ENCODE measurements at places on chromosomes 3 and 15.

DNA sequence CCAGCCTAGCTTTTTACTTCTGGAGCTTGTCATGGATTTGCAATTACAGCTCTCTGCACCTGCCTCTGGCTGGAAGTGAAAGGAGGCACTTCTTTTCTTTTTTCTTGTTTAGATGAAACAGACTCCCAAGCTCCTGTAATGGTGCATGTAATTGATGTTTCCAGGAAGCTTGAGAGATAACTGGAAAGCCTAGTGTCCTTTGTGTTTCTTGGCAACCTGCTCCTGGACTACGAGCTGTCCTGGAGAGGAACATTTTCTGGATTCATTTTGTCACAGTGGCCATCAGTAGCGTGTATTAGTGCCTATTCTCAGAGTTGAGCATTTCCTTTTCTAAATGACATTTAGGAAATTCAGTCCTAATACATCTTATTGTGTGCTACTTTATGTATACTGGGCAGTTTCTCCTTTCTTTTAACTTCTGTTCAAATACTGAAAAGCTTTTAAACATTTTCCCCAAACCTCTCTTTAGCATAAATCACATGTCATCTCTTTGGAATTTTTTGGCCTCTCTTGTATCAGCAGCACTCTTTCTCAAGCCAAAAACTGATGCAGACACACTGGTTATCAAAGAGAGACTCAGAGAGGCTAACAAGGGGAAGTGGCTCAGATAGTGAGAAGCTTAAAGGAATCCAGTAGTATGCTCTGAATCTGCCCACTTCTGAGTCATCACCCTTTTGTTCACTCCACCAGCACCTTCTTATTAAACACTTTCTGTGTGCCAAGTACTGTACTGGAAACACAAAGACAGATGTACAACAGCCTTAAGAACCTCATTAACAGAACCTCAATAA lies 62.6 kb upstream of the SLC2A2 start:
- no peak for DNase-seq

- DNase-seq, result no peak
Measured at GRCh38 chr3:126657901-126658300, 3.0 kb upstream of the TXNRD3 start.

- no peak for DNase-seq
Measured at GRCh38 chr3:188728371-188728896, 443.3 kb upstream of the TPRG1 start.

GRCh38 chr3:82467051-82467450 lies 705.6 kb upstream of the GBE1 start:
- no peak for DNase-seq

- no peak for DNase-seq
Measured at GRCh38 chr3:40240921-40241320, 68.6 kb upstream of the EIF1B start.

- DNase-seq, result no peak
Measured at GRCh38 chr3:148839805-148840204, 12.2 kb downstream of the CPB1 start.

GRCh38 chr3:191414286-191414685 lies 46.7 kb upstream of the PYDC2 start:
- DNase-seq, result no peak

DNA sequence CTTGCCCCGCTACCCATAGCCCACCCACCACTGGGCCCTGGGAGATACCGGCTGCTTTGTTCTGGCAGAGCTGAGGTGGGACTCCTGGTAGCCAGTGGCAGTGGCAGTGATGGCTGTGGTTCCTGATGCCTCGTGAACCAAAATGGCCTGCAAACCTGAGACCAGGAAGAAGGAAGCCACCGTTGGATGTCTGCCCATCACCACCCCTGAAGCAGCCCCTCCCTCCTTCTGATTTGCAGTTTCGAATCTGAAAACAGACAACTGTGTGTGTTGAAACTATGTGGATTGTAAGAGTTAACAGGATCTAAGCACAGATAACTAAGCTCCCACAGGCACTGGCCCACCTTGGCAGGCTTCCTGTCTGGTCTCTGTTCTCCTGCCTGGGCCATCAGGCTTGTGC lies 66.6 kb downstream of the NUP210 start:
- no peak for DNase-seq

- no peak for DNase-seq
Measured at GRCh38 chr3:70298385-70298784, 14.1 kb downstream of the MDFIC2 start.

DNA sequence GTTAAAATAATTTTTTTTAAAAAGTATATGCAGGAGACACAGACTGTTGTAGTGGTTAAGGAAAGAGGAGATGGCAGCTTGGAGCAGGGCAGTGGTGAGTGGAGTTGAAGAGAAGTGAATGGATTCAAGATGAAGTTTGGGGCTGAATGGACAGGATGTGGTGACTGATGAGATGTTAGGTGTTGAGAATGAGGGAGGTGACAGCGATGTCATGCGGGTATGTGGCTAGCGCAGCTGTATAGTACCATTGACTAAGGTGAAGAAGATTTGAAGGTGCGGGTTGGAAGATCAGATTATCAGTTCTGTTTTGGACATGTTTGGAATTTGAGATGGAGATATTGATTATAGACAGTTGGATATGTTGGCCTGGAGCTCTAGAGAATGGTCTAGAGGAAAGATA lies 20.1 kb downstream of the FBXO22 start:
- DNase-seq, result no peak

DNA sequence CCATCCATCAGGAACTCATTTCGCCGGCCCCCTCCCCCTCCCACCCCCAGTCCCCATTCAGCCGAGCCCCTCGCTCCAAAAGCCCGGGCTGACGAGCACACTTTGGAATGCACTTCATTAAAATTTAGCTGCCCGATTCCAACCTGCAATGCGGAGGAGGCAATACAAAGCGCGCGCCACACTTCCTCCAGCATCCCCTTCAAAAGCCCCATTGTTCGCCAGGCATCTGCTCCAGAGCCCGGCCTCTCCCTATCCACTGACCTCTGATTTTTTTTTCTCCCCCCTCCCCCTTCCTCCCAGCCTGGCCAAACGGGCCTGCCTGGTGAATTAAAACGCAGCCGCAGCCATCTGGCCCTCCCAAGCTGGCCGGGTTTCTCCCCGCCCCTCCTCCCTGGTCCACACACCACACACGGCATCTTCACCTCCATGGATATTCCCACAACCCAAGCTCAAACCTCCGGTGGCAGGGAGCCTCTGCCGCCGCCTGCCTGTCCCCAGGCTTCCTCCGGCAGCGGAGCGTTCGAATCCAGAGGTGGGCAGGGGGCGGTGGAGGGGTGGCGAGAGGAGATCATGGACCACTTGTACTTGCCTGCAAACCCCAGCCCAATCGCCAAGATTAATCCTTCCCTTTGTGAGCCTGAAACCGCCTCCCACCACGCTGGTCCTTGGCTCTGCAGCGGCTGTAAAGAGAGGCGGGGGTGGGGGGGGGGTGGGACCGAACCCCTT lies 441.3 kb downstream of the MAGI1 start:
- DNase-seq, result peak; percentile 95

GRCh38 chr3:188697127-188697526 lies 474.6 kb upstream of the TPRG1 start:
- no peak for DNase-seq

GRCh38 chr3:40258555-40258954 lies 51.0 kb upstream of the EIF1B start:
- DNase-seq, result no peak

- DNase-seq, result no peak
Measured at GRCh38 chr15:47688573-47689086, 28.7 kb upstream of the SEMA6D start.

DNA sequence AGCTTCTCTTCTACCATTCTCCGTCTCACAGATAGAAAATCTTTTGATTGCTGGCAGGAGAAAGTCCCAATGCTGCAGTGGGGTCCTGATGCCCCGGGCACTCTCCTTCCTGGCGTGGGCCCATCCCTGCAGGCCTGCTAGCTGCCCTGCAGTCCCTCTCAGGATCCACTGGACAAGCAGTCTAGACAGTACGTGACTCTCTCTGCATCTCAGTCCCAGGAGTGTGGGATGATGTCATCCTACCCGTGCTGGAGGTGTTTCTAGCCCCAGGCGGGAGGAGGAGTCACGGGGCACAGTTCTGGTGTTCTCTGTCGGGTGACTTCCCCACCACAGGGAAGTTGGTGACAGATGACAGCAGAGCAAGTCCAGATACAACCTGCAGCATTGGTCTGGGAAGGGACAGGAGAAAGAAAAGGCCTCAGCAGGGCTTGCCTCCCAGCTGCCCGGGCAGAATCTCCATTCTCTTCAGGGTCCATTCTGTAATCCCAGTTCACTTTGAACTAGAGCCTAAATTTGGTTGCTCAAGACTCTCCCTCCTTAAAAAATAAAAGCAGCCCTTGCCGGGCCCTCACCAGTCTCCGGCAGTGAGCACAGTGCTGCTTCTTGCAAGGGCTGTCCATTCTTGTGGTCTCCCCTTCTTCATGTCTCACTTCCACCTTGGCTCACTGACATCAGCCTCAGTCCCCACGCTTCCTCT lies 30.6 kb downstream of the SLC28A1 start:
- DNase-seq, result no peak

DNA sequence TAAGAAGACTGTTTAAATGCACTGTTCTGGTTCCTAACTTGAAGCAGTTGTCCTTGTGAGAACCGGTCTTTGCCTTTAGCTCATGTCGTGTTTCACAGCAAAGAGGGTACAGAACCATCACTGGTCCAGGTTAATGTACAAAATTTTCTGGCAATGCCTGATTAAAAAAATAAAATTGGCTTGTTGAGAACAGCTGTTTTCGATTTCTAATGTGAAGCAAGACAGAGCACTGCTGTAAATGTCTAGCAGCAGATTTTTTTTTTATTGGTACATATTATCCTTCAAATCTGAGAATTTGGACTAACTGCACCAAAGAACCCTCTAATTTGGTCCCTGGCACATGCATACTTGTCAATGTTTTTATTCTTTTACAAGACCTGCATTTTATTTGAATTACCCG lies 103.3 kb downstream of the STT3B start:
- no peak for DNase-seq

DNA sequence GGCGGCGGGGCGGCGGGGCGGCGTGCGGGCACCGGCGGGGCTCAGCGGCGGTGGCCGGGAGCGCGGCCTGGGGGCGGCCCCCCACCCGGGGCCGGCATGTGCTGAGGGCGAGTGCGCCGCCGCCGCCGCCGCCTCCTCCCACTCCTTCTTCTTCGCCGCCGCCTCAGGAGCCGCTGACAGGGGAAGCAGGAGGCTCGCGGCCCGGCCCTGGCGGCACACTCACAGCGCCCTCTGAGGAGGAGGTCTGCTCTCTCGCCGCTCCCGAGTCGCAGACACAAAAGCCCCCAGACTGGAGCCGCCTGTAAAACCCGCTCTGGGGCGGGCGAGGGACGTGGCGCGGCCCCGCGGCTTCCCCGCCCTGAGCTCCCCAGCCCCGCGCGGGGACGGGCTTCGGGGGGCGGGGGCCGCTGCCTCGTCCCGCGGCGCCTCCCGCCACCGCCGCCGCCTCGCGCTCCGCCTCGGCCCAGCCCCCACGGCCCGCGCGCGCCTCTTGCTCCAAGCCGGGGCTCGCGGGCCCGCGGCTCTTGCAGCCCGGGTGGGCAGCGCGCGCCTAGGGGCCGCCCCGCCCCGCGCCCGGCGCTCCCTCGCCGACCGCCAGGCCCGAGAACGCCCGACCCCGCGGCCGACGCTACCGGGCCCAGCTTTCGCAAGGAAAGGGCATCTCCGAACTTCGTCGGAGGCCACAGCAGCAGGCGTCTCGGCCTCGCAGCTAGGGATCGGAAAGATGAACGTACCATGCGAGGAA lies at the start of gene PYGO1:
TSS of gene PYGO1 (minus strand) at position 276 of the 745 bp plus-strand sequence. CDS start 462 bp downstream, outside the sequence.
- peak; percentile 45 for DNase-seq

GRCh38 chr15:66566963-66567531 lies 1.2 kb upstream of the LCTL start:
- no peak for DNase-seq

DNA sequence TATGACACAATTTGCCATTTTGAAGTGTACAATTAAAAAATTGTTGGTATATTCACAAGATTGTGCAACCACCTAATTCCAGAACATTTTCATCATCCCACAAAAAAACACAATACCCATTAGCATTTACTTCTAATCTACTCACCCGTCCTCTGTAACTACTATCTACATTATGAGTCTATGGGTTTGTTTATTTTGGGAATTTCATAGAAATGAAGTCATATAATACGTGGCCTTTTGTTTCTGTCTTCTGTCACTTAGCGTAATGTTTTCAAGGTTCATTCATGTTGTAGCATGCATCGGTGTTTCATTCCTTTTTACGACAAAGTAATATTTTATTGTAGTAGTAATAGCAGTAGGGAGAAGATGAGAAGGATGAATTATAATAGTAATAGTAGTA lies 55.2 kb upstream of the CNTN6 start:
- DNase-seq, result no peak

DNA sequence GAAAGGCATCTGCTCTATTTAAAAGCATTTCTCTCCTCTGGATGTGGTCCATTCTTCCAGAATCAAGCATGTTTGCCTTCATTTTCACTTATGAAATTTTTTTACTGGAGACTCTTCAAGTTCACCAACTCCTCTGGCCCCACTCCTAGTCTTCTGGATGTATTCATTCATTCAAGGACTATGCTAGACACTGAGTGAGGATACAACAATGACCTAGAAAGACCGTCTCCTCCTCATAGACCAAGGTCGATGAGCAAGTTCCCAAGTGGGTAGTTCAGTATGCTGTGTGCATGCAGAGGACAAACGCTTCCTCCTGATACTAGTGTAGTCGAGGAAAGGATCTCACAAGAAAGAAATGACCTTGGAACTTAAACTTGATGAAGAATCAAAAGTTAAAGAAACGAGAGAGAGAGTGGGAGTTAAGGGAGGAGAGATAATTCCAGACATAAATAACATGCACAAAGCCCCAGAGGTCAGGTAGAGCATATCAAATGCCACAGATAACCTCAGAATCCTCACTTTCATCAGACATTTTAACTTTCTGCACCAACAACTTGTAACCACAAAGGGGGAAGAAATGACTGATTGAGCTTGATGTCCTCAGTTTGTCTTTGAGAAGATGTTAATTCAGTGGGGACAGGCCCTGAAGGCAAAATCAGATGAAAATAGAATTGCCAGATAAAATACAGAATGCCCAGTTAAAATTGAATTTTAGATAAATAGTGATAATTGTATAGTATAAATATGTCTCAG lies 149.4 kb downstream of the IMPG2 start:
- no peak for DNase-seq

DNA sequence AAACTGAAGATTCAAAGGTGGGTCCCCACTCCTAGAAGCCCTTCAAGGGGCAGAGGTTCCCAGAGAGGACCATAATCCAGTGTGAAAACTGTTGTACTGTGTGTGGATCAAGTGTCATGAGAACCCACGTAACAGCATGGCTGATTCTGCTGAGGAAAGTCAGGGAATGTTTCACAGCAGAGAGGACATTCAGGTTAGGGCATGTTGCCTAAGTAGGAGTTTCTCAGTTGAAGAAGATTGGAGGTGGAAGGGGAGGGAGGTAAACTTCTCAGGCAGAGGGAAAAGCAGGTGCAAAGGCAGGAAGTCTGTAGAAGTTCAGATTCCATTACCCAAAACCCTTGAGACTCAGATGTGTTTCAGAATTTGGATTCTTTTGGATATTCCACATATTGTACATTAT lies 246.1 kb upstream of the NR2E3 start:
- no peak for DNase-seq

- DNase-seq, result no peak
Measured at GRCh38 chr15:84736375-84736774, 12.0 kb upstream of the ZNF592 start.

- no peak for DNase-seq
Measured at GRCh38 chr3:61864886-61865285, 303.5 kb downstream of the PTPRG start.
